ENCODE measurements at places on chromosomes 7 and 10.

- no peak for DNase-seq
Measured at GRCh38 chr7:64959072-64959747, 31.6 kb downstream of the ZNF117 start.

- no peak for DNase-seq
Measured at GRCh38 chr10:95319239-95319638, 28.4 kb upstream of the PDLIM1 start.

DNA sequence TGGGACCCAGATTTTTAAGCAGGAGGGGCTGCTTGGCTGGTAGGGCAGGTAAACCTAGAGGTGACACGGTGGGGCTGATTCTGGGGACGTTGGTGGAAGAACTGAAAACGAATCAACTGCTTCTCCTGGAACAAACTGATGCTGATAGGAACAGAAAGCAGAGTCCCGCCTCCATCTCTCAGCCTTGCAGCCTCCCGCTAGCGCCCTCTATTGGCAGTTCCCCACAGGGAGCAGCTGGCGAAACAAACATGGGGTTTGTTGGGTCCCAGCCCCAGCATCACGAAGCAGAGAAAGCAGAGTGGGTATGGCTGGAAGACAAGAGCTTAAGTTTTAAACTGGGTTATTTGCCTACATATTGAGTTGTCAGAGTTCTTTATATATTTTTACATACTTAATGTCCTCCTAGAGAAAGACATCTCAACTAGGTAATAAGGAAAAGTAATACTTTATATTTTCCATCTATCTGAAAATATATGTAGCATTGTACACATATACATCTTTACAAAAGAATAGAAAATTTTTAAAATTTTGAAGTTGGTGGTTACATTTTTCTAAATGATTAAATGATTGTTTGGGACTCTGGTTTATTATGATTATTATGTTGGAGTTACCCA lies 42.3 kb upstream of the FOXI2 start:
- DNase-seq: no peak

DNA sequence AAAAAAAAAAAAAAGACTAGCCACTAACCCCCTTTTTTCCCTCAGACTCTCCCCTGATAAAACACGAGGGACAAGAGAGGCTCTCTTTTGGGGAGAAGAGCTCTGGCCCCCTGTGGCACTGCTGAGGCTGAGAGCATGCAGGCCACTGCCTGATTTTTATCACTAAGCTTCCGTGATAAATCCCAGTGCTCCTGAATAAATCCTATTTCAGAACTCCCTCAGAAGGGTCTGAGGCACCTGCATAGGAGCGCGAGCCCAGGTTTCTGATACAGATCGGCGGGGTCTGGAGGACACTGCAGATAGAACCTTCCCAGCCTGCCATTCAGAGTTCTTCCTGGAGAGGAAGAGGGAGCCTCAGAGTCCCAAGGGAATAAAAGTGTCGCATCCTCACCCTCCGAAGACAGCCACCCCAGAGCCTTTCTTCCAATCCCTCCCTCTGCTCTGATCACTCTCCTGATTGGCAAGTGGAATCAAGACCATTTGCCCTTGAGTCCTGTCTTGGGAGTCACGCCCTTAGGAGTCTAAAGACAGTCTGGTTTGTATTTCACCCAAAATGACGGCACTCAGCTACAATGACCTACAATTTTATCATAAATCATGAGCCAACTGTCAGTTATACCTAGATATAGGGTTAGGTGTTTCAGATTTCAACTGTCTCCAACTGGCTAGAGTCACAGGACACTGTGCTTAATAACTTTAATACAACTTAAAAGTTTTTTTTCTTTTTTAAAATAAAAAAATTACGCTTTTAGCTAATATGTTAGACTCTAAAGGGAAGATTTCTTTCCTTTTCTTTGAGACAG lies 153.5 kb downstream of the RNF216 start:
- DNase-seq: no peak

DNA sequence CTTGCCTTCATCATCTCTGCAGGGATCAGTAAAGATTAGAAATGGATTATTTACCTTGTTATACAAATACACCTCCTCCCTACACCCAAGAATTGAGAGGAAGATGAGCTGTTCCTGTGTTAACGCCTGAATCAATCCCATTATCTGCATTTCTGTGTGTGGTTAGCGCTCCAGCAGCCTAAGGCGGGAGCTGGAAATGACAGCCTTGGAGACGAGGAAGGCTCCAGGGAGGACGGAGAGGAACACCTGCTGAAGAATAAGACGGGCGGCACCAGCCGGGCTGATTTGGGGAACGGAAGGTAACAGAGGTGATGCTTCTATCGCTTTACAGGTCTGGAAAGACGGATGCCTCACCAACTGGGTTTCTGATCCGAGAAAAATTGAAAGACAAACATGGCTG lies 34.2 kb upstream of the DDC start:
- DNase-seq: no peak

DNA sequence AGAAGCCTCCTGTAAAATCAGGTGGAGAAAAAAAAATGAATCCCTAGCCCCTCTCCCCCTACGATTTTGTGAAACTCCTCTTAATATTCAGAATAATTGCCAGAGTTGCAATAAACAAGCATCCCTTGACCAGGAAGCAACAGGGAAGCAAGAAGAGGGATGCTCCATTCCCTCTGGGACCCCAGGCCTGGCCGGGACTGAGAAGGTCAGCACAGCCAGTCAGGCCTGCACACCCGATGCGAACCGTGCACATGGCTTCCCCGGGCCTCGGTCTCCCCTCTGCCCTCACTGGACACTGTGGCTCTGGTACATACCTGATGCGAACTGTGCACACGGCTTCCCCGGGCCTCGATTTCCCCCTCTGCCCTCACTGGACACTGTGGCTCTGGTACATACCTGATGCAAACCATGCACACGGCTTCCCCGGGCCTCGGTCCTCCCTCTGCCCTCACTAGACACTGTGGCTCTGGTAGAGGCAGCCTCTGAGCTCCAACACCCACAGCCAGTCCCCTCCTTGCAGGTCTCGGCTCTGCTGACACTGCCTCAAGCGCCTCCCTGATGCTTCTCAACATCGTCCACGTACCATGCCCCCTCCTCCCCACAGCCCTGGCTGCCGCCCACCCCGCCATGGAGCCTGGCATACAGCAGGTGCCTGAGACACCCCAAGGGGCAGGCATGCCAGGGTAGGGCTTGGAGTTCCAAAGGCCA lies 138.6 kb downstream of the DIP2C start:
- no peak for DNase-seq

GRCh38 chr10:91190876-91191583 lies 29.4 kb upstream of the PCGF5 start:
- DNase-seq: no peak

GRCh38 chr10:21746118-21746517 lies 212.1 kb downstream of the MLLT10 start:
- no peak for DNase-seq

DNA sequence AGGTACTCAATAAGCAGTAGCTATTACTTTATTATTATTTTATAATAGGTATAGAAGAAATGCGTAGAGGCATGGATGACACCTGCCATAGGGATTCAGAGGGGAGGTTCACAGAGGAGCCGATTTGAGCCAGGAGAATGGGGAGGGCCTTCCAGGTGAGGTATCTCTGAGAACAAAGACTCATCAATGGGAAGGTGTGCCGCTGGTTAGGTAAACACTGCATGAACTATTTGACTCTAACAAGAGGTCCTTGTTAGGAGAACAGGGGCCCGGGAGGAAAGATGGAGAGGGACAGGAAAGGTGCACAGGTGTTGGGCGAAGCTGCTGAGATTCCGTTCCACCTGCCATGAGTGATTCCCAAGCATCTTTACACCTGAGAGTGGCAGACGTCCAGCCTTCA lies 41.8 kb upstream of the TMEM273 start:
- DNase-seq: no peak

GRCh38 chr7:67698354-67698753 lies 701.7 kb downstream of the TYW1 start:
- DNase-seq: no peak

DNA sequence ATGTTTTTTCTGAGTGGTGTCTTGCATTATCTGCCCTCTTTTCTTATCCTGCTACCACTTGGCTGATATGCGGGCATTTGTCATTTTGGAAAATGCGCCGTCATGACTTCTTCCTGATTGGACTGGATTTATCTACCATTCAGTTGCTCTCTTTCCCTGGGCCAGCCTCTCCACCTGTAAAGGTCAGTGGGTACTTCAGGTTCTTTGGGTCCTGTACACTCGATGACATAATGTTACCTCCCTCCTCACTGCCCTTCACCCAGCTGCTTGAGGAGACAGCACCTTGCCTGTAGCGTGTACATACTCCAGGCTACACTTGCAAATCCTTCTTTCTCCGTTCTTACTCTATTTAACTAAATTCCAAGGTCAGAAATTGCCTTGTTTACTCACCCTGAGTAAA lies 83.7 kb downstream of the RBM33 start:
- no peak for DNase-seq

DNA sequence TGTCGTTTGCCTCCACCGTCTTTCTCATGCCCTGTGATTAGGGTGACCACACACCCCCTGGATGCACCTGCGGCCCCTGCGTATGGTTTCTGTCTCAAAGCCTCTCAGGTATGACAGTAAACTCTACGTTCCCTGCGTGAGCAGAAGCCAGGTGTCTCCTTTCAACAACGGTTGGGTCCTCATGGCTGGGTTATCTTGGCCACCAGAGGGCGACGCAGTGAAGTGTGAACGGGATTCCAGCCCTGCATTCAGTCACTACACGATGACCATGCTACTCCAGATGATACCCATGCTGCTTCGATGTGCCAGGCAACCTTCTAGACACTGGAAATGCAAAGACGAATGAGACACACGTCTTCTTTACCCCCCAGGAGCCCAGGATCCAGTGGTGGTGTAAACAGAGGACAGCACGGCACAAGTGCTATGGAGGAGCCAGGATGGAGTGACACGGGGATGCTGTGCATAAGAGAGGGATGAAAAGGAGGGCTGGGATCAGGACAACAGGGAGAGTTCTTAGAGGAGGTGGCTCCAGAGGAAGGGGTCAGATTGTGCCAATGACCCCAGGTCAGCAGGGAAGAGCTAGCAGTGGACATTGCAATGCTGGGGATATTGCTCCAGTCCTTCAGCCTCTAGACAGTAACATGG lies 228.1 kb upstream of the PFKP start:
- DNase-seq: no peak

- no peak for DNase-seq
Measured at GRCh38 chr7:75818472-75818871, 4.9 kb upstream of the CCL24 start.

DNA sequence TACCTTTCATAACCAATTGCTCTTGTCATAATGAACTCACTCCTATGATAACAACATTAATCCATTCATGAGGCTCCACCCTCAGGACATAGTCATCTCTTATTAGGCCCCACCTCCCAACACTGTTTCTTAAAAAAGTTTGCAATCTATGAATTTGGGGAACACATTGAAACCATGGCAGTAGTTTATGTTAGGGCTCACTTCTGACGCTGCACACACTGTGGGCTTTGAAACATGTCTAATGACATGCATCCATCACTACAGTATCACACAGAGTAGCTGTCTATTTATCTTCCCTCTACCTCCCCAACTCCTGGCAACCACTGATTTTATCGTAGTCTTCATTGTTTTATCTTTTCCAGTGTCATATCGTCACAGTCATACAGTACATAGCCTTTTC lies 299.8 kb downstream of the GLRX3 start:
- no peak for DNase-seq

- DNase-seq: no peak
Measured at GRCh38 chr7:81308643-81309322, 389.9 kb upstream of the SEMA3C start.

DNA sequence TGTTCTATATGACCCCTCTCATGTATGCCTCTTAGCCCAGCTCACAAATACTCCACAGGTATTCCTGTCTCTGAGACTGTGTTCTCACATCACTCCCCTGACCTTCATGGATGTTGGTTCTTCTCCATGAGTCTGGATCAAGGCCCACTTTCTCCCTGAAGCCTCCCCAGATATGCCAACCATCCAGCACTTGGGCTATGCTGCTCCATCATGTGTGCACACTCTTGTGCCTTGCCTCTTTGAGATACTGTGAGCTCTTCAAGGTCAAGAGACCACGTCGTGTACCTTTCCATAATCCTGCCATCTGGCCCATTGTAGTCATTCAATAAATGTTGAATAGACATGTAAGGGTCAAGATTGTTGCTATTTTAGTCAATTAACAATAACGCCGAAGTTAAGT lies 30.1 kb upstream of the TM9SF3 start:
- no peak for DNase-seq
